AG08396 (cell line): ENCODE measurements at places on chromosomes 4 and X.
A peak's percentile ranks its signal among the peaks of the same experiment; 100 is the strongest.

DNA sequence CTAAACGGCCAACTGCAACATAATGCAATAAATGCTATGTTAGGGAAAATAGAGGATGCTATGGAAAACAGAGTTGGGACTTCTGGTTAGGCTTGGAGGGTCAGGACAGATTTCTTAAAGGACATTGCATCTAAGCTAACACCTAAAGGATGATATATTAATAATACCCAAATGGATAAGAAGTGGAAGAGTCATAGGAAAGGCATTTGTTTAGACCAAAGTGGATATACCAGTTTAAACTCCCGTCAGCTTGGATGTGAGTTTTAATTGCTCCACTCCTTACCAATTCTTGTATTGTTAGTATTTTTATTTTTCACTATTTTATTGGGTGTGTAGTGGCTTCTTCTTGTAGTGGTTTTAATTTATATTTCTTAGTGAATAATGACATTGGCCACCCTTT lies 93.9 kb downstream of the PTPN13 start:
- no peak for DNase-seq

- DNase-seq: peak; percentile 24
Observed at GRCh38 chr4:38069271-38069760, 109.1 kb downstream of the PTTG2 start.

DNA sequence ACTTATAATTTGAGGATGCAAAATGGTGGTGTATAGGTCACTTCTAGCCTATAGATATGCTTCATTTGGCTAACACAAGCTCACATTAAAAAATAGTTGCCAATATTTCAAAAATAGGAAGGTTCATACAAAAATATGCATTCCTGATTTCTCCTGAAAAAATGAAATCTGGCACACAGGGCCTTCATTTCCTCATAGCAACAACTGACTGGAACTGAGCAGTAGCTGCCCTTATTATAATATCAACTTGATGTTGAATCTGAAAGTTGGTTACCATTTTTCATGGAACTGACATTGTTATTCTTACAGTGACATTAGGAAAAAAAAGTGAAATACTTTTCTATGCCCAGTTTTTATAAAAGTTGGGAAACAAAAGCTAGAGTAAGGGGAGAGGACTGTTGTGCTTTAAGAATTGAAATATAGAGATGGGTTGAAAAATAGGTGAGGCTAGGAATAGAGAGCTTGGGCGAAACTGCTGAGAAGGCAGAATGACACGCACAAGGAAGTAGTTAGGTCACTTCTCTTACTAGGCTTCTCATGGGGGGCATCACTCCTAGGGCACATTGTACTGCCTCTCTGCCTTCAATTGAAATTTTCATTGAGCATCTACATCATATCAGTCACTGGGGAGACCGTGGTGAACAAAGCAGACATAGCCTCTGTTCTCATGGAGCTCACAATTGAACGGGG lies 43.1 kb upstream of the C1GALT1C1 start:
- DNase-seq: no peak

- peak; percentile 20 for DNase-seq
Observed at GRCh38 chr4:21811565-21811964, 137.0 kb downstream of the KCNIP4 start.

- DNase-seq: no peak
Observed at GRCh38 chr4:107129076-107129475, 93.0 kb upstream of the DKK2 start.

DNA sequence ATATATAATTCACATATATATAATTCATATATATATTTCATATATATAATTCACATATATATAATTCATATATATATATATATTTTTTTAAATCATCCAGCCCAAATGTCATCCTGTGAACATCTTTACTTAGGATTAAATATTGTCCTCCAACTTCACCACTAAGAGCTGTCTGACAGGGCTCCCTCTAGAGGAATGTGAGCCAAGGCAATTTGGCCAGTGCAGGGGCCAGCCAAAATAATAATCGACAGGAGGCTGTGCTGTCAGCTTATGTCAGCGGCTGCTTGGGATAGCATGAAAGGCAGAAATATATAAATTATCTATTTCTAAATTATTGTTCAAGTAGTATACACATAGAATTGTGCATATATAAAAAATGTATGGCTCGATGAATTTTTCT lies 29.5 kb downstream of the EGFL6 start:
- DNase-seq: peak; percentile 33

DNA sequence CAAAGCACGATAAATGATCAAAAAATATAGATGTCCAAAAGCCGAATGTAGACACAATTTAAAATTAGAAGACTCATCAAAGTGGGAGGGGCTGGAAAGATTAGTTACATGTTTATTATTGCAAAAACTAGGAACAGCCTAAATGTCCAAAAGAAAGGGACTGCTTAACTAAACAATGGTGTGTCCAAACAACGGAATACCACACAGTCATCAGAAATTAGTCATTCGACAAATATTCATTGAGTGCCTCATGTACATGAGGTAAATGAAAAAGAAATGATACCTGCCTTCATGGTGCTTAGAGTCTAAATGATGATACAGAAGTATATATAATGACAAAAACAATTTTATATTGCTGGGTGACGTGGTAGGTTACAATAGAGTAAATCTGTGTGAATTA lies 139.7 kb downstream of the MAML3 start:
- no peak for DNase-seq

GRCh38 chr4:140343303-140343702 lies 30.1 kb upstream of the SCOC start:
- DNase-seq: no peak

DNA sequence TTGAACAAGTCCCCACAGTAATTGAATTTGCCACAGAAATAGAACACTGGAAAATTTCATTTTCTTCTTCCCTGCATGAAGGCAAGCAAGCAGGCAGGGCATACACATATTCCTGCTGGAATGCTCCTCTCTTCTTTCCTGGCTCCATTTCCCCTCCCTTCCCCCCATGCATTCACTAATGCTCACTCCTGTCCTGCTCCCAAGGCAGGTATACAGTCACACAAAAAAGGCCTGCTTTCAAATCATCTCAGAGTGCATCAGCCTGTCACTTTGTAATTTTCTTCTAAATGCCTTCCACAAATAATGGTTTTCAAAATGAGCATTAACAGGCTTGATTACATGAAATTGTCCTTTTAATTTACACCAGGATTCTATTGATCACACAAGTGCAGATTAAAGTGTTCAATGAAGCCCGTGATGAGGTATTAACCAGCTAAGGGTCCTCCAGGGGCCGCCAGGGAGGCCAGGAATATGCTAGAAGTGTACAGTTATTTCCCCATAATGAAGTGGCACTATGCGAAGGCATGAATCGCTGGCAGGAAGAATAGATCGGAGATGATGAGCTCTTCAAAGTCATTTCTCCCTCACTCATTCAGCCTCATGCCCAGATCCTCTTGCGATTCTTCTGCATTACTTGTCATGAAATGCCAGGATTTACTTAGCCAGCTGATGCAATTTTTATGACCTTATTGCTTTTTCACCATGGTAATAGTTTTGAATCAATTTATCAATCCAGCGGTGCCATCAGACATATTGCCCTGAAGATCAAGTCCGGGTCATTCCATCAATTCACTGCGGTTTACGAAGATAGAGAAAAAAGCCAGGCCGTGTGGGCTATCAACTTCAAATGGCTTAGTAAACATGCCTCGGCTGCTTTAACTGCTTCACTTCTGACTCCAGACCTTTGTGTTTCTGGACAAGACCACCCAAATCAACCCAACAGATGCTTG lies 243.5 kb downstream of the GPAT3 start:
- no peak for DNase-seq

GRCh38 chr4:41687971-41688370 lies 60.6 kb downstream of the PHOX2B start:
- DNase-seq: no peak

GRCh38 chrX:96834137-96834536 lies 49.6 kb upstream of the RPA4 start:
- DNase-seq: no peak

DNA sequence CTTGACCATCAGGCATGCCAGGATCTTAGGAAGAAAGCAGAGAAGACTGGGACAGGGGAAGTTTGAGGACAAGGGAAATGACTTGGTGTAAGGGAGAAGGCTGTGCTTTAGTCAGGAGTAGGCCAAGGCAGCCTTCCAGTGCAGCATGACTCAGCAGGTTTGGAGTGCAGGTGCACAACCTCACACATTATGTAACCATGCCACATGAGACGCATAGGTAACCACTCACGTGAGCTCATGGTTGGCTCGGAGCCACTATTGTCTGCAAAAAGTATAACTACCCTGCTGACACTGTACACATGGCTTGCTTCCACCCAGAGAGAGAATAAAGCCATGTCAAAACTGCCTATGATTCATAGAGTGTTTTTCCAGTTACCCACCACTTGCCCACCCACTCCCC lies 715.9 kb downstream of the SMARCA1 start:
- no peak for DNase-seq

GRCh38 chr4:139469216-139469615 lies 15.3 kb downstream of the RAB33B start:
- DNase-seq: no peak

GRCh38 chr4:1026115-1026514 lies 14.7 kb downstream of the FGFRL1 start:
- peak; percentile 54 for DNase-seq

DNA sequence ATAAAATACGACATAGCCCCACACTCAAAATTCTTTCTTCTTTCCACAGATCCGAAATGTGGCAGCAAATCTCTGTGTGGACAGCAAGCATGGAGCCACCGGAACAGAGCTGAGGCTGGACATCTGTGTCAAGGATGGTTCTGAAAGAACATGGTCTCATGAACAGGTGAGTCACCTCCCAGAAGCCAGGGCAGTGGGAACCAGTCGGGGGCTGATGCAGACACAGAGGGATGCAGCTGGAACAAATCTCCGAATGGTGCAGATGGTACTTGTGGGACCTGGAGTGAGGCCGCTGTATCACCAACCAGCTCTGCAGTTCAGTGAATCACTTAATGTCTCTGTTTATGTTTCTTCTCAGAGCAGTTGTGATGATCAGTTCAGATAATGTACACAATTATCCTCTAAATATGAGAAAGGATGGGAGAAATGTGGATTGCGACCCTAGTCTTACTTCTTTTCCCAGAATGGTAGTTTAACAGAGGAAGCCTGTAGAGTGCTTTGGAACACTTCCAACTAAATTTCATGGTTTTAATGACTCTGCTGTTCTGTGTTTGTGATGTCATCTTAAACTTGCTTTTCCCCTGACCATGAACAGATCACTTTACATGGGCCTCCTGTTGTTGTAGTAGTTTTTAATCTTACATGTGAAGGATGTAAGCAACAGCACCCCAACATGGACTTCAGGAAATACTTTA lies 159.3 kb upstream of the GALNT7 start:
- DNase-seq: no peak

- no peak for DNase-seq
Observed at GRCh38 chr4:174708381-174708780, 120.7 kb downstream of the GLRA3 start.

DNA sequence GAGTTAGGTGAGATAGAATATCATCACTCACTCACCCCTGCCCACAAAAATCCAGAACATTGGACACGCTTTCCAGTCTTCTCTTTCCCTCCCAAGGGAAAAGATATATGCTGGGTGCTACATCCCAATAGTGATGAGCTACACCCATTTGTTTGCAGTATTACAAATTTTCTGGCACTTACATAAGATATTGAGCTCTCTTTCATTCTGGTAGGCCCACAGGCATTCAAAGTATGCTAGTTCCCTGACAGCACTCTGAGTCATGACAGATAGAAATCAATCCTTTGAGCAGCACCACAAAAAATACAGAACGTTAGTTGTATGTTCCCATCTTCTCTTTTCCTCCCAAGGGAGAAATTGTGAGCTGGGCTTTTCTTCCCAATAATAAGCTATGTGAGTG lies 477.6 kb upstream of the GRID2 start:
- no peak for DNase-seq

DNA sequence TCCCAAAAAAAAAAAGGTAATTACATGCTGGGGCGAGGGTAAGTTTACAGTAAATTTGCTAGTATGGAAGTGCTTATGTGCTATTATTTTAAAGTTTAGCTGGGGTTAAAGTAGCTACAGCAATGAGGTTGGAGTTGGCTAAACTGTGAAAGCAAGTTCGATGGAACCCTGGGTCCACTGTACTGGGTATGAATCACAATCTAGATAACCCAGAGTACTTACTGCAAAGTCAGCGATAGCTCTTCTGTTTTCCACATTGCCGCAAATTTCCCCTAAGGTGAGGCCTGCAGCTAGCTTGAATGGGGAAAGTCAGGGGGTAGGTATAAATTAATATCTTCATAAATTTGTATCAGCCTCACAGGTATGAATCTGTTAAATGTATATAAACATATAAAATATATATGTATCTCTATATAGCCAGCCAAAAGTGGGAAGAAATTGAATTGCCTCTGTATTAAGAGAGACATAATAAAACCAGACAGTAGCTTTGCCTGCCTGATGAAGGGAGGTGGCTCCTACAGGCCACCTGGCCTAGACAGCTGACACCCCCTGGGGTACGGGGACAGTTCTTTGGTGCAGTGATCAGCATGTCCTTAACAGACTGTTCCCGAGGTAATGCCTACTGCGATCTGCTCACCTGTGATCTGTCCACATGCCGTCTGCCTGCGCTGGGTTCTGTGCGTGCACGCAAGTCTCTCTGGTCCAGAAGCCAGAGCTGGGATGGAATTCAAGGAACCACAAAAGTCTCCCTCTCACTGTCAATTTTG lies 30.6 kb downstream of the CLRN2 start:
- no peak for DNase-seq

- no peak for DNase-seq
Observed at GRCh38 chr4:81213671-81214070, 1.4 kb downstream of the PRKG2 start.

- DNase-seq: no peak
Observed at GRCh38 chr4:109206620-109207019, 95.8 kb downstream of the COL25A1 start.

DNA sequence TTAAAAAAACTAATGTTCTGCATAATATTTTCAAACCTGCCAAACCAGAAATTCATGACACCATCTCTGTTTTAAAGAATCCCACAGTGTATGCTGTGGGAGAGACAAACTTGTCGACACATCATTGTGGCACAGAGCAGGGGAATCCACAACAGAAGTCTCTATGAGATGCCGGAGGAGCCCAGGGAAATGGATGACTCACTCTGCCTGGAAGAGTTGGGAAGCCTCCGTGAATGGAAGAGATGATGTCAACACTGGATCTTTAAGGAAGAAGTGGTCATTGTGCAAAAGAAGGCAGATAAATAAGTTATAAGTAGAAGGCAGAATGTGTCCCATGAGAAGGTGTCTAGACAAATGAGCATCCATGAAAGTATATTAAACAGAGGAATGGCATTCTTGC lies 595.1 kb downstream of the RAB28 start:
- DNase-seq: no peak

DNA sequence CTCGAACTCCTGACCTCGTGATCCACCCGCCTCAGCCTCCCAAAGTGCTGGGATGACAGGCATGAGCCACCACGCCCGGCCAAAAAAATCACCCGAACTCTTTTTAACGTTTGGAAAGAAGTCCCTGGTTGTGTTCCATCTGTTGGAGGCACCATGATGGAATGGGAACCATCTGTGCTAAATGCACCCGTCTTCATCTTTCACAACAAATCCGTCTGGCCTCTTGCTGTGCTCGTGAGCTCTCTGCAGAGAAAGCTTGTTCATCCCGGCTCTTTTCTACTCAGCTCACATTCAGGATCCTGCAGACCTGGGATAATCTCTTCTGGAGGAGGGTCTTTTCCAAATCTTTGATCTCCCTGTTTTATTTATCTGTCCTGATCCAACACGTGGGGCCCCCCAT lies 188.8 kb downstream of the CRLF2 start:
- no peak for DNase-seq
